Activated CD4-positive, alpha-beta T cell treated with anti-CD3 and anti-CD28 coated beads, Interleukin-2, amount 10 ng/mL, durations not matched to agents 24 days and 14 days (primary cell): ENCODE measurements at places on chromosomes 3 and 15. TPM values are rescaled to one million over a fixed set of nuclear protein-coding genes. Genes with fewer than 3 reads are reported as not detected.

DNA sequence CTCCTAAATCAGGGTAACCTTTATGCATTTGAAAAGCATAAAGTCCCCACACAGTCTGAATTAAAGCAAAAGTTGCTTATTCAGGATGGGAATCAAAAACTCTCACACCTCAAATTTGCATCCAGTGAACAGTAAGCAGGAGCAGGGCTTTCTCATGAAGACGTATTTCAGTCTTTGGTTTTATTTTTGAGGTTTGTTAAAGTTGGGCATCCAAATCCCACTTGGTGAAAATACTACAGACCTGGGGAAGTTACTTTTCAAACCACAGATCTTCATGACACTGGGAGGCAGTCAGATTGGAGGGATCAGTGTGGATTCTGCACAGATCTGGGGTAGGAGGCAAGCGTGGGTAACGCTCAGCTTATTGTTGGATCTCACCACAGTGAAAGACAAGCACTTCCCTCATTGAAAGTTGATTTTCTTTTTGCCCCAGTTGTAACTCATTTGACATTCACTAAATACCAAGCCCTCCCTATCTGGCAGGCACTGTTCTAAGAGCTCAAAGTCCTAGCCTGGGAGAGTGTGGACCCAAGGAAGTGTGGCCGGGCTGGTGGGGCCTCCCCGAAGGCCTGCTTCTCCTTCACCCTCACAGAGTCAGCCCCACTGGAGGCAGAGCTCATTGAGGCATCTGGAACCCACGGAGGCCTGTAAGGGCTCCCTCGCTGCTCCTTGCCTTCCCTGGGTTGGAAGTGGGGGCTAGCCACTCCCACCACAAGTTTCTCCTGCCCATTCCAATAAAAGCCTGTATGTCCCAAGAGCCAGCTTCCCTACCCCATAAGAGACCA, 783 bp upstream of the ISG20 start:
- DNase-seq: no peak
- H3K27me3 ChIP-seq: no peaks in the 10 kb centered on the region
- H3K27ac ChIP-seq: peak overlapping the region; percentile 96
- peak overlapping the region; percentile 89 for H3K4me3 ChIP-seq

DNA sequence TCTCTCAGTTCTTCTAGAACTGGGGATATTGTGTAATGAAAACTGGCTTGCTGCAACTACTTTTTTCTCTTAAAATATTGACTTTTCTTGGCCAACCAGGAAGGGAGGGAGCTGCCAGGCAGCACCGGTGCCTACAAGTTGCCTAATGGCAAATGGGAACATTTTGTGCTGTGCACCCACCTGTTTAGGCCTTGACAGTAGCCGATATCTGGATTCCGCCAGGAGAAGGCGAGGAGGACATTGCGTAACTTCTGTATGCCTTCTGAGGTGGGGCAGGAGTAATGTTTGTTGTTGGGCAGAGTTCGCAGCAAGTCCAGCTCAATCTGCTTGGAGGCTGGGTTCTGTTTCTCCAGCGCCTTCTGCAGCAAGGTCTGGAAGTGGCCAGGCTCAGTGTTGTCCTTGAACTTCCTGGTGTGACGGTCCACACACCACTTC, 64.9 kb downstream of the TBC1D2B start:
- H3K36me3 ChIP-seq: peaks cover 58% of the 10 kb centered on the region
- H3K27ac ChIP-seq: no peak overlapping the region
- H3K27me3 ChIP-seq: no peaks in the 10 kb centered on the region

The NR1I2 gene
- 0.16 and 0.17 TPM in 2 replicates for total RNA-seq

The ZIC1 gene
- total RNA-seq: not detected in 2 replicates
